Urinary bladder (tissue), 4 donors: ENCODE measurements at places on chromosomes 6 and 20. TPM values are rescaled to one million over a fixed set of nuclear protein-coding genes. Genes with fewer than 3 reads are reported as not detected.

- DNase-seq: no peak
Measured at GRCh38 chr20:3248167-3248992, 9.4 kb upstream of the SLC4A11 start.

- no peak for DNase-seq
Measured at GRCh38 chr6:146210406-146211083, 181.7 kb downstream of the GRM1 start.

- no peak for DNase-seq
Measured at GRCh38 chr20:1423625-1424106, 30.8 kb upstream of the FKBP1A start.

DNA sequence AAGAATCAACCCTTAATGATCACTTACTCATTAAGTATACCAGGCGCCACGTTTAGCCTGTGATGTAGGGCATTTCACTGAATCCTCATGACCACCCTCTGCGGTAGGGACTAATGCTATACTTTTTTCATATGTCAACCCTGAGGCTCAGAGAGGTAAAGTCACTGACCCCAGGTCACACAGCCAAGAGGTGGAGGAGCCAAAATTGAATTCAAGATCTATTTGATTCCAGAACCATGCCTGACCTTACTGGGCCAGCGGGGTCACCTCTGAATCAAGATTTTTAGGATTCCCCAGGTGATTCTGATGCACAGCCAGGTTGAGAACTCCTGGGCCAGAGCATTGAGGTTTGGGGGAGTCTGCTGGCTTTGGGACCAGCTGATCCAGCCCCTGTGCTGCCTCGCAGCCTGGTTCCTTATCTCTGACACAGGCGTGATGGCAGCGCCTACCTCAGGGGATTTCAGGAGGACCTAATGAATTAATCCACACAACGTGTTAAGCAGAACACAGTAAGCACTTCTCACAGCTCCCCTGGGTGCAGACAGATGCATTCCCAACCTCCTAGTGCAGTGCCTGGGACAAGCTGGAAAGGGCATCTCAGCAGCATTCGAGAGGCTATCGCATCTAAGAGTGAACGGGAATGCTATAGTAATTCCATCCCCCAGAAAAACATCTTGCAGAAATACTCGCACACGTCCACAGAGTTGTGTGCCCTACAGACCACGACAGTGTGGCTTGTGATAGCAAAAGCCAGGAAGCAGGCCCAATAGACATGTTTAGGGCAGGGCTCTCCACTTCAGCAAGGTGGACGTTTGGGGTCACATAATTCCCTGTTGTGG lies 101.4 kb upstream of the PTPN1 start:
- DNase-seq: no peak

The PPP1R14C gene
- 0.08 TPM for polyA plus RNA-seq

The GLP1R gene
- polyA plus RNA-seq: 0.05 TPM

- DNase-seq: no peak
Measured at GRCh38 chr20:45087814-45088213, 13.1 kb downstream of the KCNS1 start.

DNA sequence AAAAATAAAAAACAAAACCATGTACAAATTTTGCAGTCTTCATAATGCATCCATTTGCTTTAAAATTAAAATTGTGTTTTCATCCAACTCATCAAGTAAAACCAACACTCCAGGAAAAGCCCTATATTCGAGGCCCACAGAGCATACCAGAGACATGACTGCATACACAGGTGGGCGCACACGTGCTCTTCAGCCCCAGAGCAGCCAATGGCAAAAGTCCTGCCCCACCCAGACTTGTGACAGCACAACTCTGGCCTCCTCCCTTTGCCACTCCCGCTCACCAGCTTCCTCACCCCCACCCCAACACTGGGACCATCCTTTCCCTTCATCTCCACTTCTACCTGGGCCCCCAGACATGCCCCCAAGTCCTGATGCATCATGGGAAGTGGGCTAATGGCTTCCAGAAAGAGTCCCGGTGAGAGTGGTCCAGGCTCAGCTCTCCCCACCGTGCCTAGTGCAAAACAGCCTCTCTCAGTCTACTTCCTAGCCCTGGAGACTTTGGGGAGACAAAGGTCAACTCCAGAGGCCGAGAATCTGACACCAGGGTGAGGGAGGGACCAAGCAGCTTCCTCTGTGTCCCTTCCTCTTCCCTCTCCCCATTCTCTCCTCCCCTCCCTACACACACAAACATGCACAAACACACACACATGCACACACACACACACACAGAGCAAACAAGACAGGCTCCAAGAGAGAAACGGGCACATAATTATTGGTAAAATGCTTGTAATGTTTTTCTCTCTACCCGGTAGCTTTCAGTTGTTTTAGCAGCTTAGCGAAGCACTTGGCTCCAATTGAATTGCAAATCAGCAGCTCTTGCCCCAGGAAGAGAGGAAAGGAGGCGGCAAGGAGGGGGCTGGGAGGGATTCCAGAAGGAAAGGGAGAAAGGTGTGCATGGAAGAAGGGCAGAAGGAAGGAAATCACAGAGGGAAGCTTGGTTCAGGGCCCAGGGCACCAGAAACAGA lies 14.3 kb downstream of the GRM4 start:
- no peak for DNase-seq

The GPR63 gene
- 1.1 TPM for polyA plus RNA-seq

The TDRD6 gene
- 0.13 TPM for polyA plus RNA-seq
